Prostate gland (tissue), 2 donors: ENCODE measurements at places on chromosomes 1 and 21. TPM values are rescaled to one million over a fixed set of nuclear protein-coding genes. Genes with fewer than 3 reads are reported as not detected.

DNA sequence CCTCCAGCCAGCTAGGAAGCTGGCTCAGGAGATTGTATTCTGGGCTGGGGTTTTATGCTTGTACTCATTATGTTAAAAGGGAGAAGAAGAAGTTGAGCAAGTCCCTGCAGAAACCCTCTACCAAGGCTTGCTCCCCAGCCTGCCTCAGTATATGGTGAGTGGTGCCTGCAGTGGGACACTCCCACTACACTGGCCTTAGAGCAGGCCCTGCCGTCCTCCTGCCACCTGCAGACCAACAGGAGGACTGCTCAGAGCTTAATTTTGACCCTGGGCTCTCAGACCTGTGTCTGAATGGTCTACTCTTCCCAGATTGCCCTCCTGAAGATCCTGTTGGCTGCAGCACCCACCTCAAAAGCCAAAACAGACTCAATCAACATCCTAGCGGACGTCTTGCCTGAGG lies 13.0 kb downstream of the STRIP1 start:
- no peak for DNase-seq

DNA sequence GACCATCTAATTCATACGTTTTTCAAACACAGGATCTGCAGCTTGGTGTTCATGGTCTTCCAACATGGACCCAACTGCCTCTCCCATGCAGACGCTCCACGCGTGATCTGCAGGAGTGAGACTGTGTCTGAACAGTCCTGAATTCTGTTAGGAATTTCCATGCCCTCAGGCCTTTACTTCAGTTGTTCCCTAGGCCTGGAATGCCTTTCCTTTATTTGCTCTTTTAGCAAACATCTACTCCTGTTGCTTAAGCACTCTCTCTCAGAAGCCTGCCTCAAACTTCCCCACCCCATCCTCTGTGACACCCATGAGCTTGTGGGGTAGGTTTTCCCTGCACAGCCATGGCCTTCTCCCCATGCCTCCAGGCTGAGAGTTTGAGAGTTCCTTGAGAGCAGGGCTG lies 73.7 kb downstream of the DMRTB1 start:
- DNase-seq, result no peak

- DNase-seq, result no peak
Observed at GRCh38 chr21:45505416-45506021, 36.7 kb downstream of the SLC19A1 start.

DNA sequence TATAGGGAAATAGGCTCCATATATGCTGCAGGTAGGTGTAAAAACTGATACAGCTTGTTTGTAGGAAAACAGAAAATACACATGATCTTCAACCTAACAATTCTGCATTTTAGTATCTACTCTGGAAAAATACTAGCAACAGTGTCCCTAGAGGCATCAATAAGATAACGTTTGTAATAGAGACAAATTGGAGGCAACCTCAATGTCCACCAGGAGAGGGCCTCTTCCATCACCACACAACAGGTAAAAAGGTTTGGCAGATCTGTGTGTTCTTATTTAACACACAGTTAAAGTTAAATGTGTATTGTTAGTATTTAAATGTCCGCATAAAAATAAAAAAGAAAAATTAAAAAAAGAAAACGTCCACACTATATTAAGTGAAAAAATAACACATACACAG lies 5.4 kb downstream of the EIF2D start:
- DNase-seq, result no peak

DNA sequence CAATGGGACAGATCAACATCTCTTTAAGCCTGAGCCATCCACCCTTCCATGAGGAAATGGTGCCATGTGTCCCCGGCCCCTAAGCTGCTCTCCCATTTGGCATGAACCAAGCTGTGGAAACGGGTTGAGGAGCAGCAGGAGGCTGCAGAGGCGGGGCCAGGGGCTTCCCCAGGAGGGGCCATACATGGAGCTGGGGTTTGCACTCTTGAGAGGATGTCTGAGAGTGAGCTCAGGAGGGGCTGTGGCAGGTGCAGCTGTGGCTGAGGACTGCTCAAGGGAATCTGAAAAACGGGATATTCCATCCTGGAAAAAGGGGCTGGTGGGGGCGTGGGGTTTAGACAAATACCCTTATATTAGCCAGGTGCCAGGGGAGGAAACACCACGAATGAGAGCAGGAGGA lies 7.1 kb upstream of the CLEC20A start:
- DNase-seq, result no peak

DNA sequence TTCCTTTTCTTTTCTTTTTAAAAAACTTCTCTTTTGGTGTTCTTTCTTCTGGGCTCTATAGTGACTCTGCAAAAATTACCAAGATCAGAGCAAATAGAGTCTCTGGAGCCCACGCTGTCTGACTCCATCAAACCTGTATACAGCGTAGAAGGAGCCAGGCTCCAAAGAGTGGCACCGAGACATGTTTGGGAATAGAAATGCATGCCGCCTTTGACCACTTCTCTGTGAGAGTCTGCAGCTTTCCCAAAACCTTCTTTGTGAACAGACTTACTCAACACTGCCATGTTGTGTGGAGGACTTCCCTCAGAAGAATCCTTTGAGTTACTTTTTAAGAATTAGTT lies 55.3 kb downstream of the GORAB start:
- no peak for DNase-seq

RHEX gene
- total RNA-seq, result 3.9 TPM

GJA5 gene
- total RNA-seq, result 2.7 TPM

HSPA6 gene
- total RNA-seq, result 4.9 TPM
